ENCODE measurements at places on chromosomes 4 and X.
A peak's percentile ranks its signal among the peaks of the same experiment; 100 is the strongest.

DNA sequence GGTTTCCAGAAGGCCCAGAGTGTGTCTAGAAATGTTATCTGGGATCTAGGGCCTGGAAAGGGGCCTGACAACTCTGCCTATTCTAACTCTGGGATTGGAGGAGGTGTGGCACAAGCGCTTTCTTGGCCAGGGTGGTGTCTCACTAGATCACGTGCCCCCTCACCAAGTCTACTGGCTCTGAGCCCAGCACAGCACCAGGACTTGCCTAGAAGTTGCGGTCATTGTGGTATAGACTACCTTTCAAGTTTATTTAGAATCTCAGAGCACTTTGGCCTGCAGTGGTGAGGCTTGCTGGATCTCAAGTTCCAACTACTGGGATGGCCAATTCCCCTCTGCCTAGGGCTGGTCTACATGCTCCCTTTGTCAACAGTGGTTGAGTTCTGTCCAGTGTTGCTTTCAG lies 223.3 kb upstream of the MAGEB2 start:
- no peak for DNase-seq

GRCh38 chrX:147884958-147885357 lies 26.8 kb upstream of the FMR1 start:
- no peak for DNase-seq

DNA sequence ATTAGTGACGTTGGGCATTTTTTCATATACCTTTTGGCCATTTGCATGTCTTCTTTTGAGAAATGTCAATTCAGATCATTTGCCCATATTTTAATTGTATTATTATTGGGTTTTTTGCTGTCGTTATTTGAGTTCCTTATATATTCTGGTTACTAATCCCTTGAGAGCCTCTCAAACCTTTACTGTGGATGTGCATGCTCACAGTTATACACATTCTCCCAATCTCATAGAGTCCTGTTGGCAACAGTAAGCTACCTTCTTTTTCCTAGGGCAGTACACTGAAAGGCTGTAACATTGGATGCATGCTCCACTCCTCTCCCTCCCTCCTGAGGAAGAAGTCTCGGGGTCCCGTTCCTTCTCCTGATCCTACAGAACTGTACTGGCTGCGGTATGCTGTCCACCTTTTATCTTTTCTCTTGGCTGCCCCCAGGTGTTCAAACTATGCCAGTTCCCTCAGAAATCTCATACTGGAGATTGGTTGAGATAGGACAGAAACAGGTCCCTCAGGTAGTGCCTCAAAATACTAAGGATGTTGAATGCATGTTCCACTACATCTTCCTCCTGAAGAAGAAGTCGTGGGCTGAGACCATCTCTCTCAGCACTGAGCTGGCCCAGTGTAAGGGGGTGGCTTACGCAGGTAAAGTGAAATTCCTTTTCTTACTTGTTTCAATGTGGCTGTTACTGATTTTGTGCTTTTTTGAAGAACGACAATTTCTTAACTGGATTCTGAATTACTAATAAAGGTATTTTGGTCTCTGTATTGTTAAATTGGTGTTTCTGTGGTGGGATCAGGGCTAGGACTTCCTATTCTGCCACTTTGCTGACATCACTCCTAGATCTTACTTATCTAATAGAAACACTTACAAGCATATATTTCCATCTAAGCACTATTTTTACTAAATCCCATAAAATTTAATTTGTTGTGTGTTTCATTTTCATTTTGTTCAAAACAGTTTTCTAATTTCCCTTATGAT lies 145.4 kb upstream of the HUWE1 start:
- peak; percentile 65 for DNase-seq

DNA sequence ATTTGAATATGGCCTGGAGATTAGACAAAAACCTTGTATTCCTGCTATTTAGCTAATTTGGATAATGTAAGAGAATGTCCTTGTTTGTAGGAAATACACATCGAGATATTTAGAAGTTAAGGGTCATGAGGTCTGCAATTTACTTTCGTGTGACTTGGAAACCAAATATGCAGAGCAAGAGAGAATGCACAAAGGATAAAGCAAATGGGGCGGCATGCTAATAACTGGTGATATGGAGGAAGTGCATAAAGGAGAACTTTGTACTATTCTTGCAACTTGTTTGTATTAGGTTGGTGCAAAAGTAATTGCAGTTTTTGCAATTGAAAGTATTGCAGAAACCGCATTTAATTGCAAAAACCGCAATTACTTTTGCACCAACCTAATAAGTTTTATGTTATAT lies 7.2 kb upstream of the CXCR3 start:
- no peak for DNase-seq

DNA sequence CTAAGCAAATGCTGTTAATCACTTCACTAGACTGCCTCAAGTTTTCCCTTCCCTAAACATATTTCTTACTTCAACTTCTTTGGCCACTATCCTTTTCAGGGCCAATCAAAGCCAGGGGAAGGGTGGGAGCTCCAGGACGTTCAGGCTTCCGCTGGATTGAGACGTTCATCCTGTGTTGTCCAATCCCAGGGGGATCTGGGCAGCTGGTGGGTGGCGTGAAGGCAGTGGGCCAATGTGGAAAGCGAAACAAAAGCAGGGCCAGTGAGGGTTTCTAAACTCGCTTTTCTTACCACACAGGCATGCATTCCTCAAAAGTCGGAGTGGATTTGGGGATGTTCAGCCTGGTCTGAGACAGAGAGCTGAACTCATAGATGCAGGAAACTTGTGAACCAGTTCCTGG lies 7.6 kb downstream of the CXCL13 start:
- DNase-seq, result no peak

DNA sequence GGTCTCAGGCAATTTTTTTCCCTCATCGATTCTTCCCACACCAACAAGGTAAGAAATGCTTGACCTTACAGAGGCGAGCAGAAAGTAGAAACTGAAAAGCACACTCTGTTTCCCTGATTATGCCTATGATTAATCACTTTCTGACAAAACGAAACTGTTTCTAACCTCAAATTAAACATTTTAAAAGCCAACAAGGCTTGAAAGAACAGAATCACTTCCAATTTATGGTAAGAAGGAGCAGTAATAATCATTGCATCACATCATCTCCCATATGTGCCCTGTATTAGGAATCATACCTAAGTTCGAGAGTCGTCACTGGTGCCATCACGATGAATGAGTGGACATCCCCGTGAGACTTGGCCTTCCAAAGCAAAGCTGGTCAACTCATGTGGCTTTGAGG lies 12.5 kb upstream of the CXCL13 start:
- no peak for DNase-seq

- no peak for DNase-seq
Observed at GRCh38 chr4:127686658-127687057, 43.5 kb upstream of the SLC25A31 start.

- DNase-seq, result peak; percentile 69
Observed at GRCh38 chr4:69760455-69760854, at the start of gene SULT1B1. TSS of gene SULT1B1 (minus strand) at chr4:69760620. CDS start at chr4:69755217, 5,403 bp downstream.

- DNase-seq, result no peak
Observed at GRCh38 chr4:151045907-151046306, 30.8 kb upstream of the LRBA start.

- DNase-seq, result no peak
Observed at GRCh38 chrX:7216981-7217587, 69.1 kb upstream of the PUDP start.

DNA sequence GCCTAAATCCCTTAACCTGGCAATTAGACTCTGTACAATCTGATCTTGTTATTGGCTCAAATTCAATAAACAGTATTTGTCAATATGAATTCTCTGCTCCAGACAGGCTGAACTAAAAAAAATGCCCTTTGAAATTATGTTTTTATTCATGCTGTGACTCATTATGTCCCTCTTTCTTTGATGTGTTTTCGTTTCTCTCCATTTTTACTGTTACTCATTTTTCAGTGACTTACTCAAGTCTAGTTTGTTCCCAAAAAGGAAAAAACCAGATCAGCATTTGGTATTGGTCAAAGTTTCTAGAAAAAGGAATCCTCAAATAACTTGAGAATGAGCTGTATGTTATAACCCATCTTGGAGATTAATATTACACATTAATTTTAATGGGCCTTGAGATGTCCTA lies 40.4 kb downstream of the UNC5C start:
- no peak for DNase-seq

DNA sequence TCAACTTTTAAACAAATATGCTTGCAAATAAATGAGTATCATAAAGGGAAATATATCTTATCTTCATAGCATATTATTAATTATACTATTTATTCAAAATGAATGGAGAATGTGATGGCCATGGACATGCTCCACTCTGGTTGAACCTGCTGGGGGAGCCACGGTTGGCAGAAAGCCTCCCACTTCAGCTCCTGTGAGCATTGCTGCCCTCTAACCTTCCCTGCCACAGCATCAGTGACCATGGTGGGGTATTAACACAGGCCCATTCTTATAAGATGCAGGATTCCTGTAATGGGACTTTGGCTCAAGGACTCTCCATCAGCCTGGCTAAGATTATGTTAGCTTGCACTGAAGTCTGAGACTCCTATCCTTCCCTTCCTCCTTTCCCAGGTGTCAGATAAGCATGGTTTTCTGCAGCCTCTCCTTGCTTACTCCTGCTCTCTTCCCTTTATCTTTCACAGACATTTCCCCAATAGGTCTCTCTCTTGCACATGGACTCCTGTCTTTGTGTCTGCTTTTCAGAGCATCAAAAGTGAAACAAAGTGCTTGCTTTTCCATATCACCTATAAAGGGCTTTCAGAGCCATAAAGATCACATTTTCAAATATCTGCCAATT lies 4.9 kb upstream of the ABRAXAS1 start:
- DNase-seq, result no peak

DNA sequence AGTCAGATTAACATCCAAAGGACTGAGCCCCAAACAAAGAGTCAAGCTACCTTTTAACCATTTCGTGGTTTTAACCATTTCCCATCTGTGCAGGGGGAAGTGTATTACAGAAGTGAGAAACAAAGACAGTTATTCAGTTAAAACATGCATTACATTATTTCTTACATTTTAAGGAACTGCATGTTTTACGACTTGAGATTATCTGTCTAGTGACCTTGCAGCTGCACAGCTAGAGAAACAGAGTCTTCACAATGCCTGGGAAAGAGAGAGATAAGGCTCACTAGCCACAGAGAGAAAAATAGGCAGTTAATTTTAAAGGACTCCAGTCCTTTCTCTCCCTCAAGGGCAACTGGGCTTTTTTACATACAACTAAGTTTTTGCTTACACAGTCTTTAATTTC lies 48.7 kb upstream of the KLHL4 start:
- DNase-seq, result no peak

DNA sequence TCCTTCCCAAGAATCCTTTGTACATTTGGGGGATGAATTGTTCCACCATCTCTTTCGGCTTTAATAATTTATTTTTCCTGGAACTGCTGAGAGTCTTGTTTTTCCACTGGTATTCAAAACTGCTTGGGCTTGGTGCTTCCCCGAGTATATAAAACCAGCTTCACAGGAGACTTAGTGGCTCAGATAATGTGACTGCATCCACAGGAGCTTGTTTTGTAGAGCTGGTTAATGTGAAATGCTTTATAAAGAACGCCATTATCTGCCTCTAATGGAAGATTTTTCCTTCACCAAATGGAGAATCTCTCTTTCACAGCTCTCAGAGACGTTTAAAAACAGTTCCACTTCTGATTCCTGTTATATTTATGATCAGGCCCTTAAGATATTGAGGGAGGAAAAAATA lies 935.5 kb downstream of the RAB28 start:
- DNase-seq, result no peak

DNA sequence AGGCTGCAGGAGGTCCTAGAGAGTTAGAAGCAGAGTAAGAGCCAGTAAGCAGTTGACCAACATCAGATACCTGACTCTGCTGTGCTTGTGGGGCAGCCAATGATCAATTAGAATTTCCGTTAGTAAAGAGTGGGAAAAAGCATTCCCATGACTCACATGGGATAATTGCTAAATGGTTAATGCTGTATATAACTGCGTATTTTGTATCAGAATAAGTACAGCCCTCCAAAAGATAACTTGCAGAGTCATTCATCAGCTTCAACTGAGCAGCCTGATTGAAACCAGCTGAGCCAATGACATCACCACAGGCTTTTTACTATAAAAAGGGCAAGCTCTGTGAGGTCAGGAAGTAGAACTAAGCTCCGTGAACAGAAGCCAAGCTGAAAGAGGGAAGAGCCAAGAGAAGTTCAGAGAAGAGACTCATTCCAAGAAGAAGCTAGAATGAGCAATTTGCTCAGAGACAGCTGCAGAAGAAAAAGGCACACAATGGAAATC lies 67.9 kb downstream of the PPP3CA start:
- no peak for DNase-seq

- DNase-seq, result no peak
Observed at GRCh38 chr4:78749972-78750727, 26.0 kb upstream of the BMP2K start.

DNA sequence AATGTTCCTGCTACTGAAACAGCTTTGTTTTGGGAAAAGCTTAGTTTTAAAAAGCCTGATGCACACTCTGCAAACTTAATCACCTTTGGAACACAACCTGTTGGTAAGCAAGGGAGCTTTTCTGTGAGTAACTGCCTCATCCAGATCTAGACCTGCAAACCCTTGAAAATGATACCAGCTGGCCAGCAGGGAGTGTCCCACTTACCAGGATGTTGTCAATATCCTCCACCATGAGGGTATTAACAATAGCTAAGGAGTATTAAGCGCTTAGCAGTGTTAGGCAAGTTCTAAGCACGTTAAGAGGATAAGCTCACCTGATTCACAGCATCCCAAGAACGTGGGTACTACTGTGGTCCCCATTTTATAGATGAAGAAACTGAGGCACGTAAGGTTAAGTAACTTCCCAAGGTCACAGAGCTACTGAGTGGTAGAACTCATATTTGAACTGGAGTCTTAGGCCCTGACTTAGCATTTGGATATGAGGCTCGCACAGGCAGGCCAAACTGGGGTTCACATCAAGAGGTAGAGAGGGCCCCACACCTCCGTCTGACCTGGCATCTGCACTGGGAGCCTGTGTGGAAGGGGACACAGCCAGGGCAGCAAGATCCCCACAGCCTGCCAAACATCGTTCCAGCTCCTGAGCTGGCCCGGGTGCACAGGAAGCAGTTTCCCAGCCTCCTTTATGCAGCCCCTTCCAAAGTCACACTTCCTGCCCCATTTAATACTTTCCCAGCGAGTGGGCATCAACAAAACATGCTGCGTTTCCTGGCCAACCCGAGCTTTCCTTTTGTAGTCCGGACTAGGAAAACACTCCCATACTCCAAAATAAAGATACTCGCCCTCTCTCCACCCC lies 32.7 kb downstream of the IRF2 start:
- no peak for DNase-seq

DNA sequence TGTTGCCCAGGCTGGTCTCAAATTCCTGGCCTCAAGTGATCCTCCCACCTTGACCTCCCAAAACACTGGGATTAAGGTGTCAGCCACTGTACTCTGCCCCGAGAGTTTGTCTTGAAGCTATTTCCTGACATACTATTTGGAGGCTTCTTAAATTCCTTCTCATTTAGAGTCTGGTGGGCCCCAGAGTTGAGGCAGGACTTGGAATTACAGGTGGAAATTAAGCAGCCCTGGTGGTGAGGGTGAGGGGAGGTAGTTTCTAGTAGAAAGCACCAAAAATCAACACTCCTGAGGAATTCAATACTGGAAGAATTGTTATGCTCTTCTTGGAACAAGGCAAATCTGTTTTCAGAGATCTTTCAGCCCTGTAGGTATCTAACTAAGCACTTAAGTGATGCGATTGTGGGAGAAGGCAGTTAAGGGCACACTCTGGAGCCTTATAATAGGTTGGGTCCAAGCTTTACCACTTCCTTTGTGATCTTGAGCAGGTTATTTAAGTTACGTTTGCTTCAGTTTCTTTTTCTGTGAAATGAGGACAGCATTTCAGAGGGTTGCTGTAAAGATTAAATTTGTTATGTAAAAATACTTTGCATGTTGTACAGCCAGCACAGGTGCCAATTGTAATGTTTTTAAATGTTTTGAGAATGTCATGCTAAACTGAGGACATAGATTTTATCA lies 200.7 kb downstream of the SOWAHB start:
- no peak for DNase-seq

Measured in CD4-positive, alpha-beta T cell treated with Interleukin-10 for 1 hour (primary cell).